ENCODE measurements at places on chromosomes 6 and 20. TPM values are rescaled to one million over a fixed set of nuclear protein-coding genes. Genes with fewer than 3 reads are reported as not detected.

DNA sequence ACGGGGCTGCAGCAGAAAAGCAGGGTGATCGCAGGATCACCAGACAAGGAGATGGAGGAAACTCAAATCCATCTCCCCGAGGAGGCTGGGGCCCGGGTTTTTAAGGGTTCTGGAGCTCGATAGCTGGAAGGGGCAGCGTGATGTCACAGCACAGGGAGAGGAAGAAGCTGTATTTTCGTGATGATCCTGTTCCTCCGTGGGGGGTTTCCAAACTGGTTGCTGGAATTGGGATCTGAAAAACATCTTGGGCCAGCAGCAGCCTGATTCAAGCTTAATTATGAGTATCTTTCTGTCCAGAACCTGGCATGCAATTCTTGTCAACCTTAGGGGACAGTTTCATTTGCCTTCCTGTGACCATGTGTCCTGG is 4.1 kb downstream of the CST7 start:
- no peak for DNase-seq

- DNase-seq: no peak
Observed at GRCh38 chr20:32749914-32750637, 6.8 kb upstream of the COMMD7 start.

DNA sequence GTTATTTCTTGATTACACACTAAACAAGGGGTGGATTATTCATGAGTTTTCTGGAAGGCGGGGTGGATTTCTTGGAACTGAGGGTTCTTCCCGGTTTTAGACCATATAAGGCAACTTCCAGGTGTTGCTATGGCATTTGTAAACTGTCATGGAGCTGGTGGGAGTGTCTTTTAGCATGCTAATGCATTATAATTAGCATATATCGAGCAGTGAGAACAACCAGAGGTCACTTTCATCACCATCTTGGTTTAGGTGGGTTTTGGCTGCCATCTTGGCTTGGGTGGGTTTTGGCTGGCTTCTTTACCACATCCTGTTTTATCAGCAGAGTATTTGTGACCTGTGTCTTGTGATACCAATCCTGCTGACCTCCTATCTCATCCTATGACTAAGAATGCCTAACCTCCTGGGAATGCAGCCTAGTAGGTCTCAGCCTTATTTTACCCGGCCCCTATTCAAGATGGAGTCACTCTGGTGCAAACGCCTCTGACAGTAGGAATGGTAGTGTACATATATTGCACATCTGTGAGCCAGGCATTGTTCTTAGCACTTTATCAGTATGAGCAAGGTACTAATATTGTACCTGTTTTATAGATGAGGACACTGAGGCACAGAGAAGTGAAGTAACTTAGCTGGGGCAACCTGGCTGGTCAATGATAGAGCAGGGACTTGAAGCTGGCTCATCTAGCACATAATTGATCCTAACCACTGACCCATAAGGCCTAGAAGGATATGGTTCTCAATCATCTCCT is 203.7 kb downstream of the NFATC2 start:
- no peak for DNase-seq

DNA sequence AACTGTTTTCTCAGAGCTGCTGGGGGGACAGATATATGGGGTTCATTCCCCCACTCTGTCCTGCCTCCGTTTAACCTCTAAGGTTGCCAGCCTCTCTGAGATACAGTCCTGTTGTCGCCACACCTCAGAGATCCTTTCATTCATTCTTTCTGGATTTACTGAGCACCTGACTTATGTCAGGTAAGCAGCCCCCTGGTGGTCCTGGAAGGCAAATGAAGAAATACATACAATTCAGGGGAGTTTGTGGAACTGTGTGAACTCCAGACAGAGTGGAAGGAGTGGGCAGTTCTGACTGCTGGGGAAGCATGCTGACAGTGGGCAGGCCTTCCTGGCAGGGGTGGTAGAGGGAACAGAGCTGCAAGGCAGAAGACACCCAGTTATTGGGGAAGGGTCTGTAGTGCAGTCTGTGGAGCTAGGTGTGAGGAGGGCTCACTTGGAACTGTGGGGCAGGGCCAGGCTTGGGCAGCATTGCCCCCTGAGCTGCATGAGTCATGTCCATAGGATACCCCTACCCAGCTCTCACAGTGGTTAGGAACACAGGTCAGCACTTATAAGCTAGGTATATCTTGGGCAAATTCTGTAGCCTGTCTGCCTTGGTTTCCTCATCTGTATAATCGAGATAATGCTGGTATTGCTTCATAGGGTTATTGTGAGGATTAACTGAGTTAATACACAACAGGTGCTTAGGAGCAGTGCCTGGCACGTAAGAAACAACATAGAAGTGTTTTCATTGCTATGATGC is 12.8 kb upstream of the SGK2 start:
- no peak for DNase-seq

GRCh38 chr6:44618371-44618770 is 230.9 kb downstream of the CDC5L start:
- no peak for DNase-seq

- DNase-seq: peak; percentile 94
Observed at GRCh38 chr6:2970753-2971419, 481 bp downstream of the SERPINB6 start.

Gene APOM
- 6.6 TPM for polyA plus RNA-seq

Gene GCNT2
- polyA plus RNA-seq: 16.3 TPM

Gene PRRT1
- 0.95 TPM for polyA plus RNA-seq

DNA sequence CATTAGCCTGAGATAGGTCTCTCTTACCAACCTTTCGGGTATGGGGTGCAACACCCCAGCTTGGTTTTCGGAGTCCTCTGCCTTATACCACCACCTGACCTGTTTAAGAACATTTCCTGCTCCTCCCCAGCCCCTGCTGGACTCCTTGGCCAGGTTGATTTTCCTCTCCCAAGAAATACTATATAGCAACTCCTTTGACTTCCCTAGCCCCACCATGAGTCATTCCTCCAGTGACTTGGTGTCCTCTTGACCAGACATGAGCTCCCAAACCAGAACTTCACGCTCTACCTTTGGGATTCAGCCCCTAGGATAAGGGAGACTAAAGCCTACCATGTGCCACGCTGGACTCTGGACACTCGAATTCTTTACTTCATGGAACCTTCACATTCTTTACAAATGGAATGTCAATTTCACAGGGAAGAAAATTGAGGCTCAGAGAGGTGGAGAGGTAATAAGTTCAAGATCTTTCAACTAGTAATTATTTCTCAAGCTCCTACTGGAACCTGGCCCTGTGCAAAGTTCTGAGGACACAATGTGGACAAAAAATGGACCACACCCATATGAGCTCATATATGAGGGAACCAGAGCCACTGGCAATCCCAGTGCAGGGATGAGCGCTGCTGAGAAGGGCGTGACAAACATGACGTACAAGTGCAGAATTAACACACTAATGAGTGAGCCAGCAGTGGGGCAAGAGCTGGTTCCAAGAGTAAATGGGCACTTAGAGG is 48.2 kb downstream of the SIRPA start:
- DNase-seq: peak; percentile 60

DNA sequence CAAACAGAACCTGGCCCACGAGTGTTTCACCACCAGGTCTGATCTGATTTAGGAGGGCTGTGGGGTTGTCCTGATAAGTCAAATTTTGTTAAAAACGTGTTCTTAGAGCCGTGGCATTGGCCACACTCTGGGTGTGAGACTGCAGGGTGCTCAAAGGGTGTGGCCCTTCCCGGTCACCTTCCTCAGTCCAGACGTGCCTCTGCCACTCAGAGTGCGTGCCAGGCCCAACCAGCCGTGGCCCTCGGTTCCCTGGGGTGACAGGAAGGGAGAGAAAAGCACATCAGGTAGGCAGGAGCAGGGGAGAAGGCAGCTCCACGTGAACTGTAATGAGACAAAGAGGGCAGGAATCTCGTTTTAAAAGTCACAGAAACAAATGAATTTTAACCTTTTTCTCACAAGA is 115.4 kb downstream of the FAM120B start:
- no peak for DNase-seq

Gene UQCC2
- 123 TPM for polyA plus RNA-seq

Gene PAX1
- polyA plus RNA-seq: not detected

Gene GNAS-AS1
- 0.91 TPM for polyA plus RNA-seq

GRCh38 chr6:1066449-1067090 is 245.3 kb upstream of the FOXQ1 start:
- DNase-seq: no peak

- DNase-seq: no peak
Observed at GRCh38 chr6:22240025-22240424, 56.8 kb downstream of the PRL start.

DNA sequence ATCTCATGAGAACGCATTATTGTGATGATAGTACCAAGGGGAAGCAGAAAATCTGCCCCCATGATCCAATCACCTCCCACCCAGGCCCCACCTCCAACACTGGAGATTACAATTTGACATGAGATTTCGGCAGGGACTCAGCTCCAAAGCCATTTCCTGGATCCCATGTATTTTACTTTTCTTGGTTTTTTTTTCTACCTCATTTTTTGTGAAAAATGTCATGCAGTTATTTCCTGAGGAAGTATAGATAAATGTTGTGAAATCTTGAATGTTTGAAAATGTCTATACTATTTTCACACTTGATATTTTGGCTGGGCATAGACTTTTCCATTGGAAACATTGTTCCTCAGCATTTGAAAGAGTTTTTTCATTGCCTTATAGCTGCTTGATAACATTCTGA is 9.1 kb upstream of the BRPF3 start:
- DNase-seq: no peak

DNA sequence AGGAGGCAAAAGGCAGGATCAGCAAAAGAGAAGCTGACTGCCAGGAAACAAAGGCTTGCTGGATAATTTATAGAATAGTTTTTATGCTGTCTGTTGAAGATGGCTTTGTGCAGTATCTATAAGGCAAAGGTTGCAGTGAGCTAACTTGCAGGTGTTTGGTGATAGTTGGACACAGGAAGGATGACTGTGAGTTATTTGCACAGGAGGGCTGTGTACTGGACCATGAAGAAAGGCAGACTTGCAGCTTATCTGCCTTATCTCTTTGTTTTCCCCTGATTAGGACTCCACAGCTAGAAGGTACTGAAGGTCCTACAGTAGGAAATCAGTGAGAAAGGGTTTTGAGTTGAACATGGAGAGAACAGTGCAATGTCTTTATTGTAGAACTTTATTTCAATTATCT is 2.1 kb downstream of the BTN1A1 start:
- no peak for DNase-seq

GRCh38 chr20:48454671-48455490 is 372.9 kb downstream of the PREX1 start:
- no peak for DNase-seq

Gene STMN3
- 5.2 TPM for polyA plus RNA-seq

- no peak for DNase-seq
Observed at GRCh38 chr6:45677381-45678284, 299.9 kb upstream of the SUPT3H start.

- no peak for DNase-seq
Observed at GRCh38 chr20:9441948-9442347, 72.4 kb upstream of the LAMP5 start.

GRCh38 chr6:34516391-34517324 is 39.5 kb downstream of the SPDEF start:
- no peak for DNase-seq
